ENCODE measurements at places on chromosomes 7 and 10.

DNA sequence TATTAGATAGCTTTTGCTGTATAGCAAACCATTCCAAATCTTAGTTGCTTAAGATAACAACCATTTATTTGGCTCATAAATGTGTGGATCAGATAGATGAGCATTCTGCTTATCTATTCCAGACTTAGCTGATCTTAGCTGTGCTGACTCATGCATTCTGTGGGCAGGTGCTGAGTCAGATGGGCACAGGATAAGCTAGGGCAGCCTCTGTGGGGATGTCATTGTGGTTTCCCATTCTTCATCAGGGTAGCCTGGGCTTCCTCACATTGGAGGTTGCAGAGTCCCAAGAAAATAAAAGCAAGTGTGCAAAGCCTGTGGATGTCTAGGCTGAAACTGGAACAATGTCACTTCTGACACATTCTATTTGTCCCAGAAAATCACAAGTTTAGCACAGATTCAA lies 917.0 kb downstream of the TYW1 start:
- DNase-seq: no peak

- DNase-seq: peak; percentile 63
Observed at GRCh38 chr10:12241810-12242529, 46.0 kb downstream of the CDC123 start.

- DNase-seq: no peak
Observed at GRCh38 chr10:1102831-1103230, 46.6 kb downstream of the WDR37 start.

DNA sequence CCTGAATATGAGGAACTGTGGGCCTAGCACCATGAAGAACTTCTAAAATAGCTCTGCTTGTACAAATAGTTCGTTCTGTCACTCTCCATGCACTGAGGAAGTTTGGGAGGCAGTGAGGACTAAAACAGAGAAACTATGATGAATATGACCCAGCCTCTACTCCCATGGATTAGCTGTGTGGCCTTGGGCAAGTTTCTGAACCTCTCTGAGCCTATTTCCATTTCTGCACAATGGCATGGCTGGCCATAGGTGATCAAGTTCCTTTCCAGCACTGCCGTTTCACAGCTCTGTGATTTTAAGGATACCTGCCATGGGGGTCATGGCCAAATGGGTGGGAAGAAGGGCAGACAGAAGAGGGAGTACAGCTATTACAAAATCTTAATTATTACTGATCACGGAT lies 57.6 kb downstream of the SORBS1 start:
- no peak for DNase-seq

DNA sequence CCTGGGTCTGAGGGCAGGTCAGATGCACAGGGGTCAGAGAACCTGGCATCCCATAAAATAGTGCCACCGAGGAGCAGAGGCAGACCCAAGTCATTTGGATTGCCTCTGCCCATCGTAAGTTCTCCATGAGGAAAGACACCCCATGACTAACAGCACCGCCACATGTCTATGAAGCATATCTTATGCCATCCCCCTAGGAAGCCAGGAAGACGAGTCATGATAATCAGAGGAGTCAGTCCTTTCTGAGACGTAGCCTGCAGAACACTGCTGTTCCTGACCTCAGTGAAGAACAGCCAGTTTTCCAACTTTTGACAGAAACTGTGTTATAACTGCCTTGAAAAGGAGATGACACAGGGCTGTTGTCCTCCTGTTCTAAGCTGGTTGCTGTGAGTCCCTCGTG lies 51.2 kb downstream of the INSYN2A start:
- no peak for DNase-seq

DNA sequence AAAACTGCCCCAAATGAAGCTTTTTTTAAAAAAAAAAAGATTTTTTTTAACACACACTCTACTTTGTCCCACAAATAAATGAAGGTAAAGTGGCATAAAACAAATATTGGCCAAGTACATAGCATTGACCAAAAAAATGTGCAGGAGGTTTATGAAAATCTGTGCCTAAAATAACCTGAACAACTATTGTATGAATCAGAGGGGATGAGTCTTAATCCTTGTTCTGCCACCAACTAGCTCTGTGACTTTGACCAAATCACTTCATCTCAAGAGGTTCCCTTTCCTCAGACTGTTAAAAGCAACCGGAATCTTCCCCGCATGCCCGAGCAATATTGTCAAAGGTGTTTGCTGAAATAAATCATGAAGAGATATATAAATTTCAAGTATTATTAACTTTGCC lies 150.4 kb upstream of the NEBL start:
- DNase-seq: no peak

DNA sequence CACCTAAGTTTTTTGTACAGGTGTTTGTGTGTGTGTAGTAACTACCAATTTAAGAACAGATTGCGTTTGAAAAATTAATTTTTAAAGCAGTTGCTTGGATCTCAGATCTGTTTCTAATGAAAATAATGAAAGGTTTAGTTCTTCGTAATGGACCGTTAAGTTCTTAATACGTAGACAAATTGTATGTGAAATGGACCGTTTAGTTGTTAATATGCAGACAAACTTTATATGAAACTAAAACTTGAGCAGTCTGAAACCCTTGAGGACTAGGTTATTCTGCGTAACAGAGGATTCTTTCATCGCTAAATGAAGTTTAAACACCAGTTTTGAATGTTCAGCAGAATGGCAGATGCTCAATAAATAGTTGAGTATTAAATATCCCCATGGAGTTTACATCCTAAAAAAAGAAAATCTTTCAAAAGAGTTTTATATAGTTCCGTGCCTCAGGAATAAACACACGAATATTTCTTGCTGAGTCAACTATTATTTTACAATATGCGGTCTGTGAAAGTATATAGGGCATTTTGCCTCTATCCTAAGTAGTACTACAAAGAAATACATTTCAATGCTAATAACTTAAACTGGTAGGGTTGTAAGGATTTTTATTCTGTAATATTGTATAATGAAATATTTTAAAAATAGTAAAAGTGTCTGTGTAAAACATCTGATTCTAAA lies 1.2 kb downstream of the DBF4 start:
- DNase-seq: no peak

DNA sequence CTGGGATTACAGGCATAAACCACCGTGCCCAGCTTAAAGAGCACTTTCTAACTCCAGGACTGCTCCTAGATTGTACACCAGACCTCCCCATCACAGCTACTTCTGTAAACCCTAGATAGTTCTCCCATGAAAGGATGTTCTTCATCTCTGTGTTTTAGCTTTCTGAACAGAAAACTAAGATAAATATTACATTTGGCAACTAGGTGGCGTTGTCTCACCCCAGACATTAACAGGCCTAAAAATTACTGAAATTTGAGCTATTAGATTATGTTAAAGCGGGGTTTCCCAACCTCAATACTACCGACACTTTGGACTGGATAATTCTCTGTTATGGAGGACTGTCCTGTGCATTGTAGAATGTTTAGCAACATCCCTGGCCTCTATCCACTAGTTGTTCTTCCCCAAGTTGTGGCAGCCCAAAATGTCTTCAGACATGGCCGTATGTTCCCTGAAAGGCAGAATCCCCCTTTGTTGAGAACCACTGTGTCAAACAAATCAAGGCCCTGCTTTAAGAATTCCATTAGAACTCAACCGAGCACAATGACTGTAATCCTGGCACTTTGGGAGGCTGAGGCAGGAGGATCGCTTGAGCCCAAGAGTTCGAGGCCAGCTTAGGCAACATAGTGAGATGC lies 19.1 kb downstream of the ATOH7 start:
- no peak for DNase-seq

DNA sequence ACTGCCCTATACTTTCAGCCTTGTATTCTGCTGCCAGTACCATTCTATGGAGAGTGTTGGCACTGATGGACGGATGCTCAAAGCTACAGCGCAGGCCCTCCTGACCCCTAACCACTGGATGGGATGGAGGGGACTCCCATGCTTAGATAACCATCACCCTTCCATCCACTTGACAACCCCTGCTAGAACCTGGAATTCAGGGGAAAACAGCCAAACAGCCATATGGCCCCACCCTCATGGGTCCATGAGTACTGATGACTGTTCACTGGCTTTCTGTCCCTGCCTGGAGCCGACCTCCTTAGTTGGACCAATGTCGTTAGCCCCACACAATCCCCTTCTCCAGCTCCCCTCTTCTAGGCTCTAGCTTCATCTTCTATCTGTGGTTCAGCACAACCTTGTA lies 16.2 kb downstream of the DUSP5 start:
- DNase-seq: no peak

DNA sequence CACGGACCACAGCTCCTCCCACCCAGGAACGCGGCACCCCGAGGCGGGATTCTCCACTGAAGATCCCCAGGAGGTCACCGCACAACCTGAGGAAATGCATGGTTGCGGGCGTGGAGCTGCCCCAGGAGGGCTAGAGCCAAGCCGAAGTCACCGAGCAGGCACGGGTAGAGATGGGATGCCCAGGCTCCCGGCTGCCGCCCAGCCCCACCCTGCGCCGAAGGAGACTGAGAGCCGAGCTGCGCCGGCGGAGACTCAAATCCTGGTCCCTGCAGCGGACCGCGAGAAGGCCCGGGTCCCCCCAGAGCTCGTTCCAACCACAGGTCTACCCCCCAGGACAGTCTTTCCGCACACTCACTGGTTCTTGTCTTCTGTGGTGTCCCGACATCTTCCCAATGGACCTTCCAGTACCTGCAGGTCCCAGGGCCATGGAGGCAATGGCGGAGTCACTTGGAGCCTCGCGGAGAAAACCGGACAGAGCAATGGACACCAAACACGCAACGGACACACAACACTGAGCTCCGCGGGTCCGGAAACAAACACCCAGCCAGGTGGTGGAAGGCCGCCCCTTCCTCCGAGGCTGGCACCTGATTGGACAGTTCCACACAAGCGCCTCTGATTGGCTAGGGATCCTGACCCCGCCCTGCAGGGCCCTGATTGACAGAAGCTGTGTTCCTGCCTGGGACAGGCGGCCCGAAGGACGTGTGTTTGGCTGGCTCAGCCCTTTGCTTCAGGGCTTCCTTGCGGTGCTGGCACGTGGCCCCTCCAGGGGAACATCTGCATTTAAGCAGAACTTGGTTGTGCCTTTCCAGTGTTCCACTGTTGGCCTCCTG lies 331.9 kb upstream of the NUPR2 start:
- DNase-seq: no peak

GRCh38 chr10:73998623-73998928 lies 660 bp downstream of the VCL start:
- no peak for DNase-seq

GRCh38 chr10:62075912-62076311 lies 174.4 kb downstream of the ARID5B start:
- DNase-seq: no peak

DNA sequence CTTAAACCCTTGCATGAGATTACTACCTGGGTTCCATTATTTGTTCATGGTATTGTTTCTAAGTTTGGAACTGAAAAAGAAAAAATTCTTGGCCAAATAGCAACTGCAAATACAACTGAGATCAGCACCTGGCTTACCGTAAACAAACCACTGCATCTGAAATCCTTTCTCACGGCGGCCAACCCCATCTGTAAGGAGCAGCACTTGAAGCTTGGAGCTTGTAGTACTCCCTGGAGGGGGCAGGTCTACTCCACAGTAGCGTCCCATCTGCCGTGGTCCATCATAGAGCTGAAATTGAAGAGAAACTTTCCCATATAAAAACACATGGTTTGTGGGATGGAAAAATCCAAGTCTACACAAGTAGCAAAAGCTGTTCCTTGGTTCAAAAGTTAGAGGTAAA lies 109.9 kb downstream of the CUBN start:
- DNase-seq: no peak

DNA sequence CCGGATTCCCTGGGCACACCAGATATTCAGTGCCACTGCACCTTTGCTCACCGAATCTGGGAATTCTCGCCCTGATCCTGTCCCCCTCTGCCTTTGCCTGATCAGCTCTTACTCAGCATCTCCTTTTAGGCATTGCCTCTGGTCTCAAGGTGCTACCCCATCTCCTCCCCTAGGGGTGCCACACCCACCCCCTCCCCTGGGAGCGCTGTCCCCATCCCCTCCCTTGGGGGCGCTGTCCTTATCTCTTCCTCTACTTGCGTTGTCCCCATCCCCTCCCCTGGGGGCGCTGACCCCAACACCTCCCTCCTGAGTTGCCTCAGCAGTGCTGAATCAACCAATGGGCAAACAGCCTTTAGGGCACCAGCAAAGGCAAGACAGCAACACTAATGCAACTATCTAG lies 686.9 kb upstream of the FOXK1 start:
- no peak for DNase-seq

All from stimulated activated CD4-positive, alpha-beta T cell treated with anti-CD3 and anti-CD28 coated beads, Interleukin-2, amount 100 ng/mL, for 48 hours (primary cell).